Skin of body (tissue), 3 donors: ENCODE measurements at places on chromosomes 11 and 22.
A peak's percentile ranks its signal among the peaks of the same experiment; 100 is the strongest.

DNA sequence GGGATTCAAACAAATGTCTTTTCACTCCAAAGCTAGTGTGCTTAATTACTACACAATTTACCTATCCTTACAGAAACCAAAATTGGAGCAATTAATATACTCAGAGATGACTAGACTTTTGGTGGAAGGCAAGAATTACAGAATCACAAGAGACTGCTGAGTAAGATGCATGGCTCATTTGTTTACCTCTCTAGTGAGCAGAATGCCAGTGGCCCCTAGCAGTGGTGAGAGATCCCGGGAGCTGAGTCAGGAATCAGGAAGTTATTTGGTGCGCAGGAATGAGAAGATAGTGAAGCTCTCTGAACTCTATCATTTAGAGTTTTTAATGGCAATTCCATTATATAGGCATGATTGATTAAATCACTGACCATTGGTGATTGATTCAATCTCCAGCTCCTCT lies 188.9 kb upstream of the SESN3 start:
- no peak for DNase-seq

DNA sequence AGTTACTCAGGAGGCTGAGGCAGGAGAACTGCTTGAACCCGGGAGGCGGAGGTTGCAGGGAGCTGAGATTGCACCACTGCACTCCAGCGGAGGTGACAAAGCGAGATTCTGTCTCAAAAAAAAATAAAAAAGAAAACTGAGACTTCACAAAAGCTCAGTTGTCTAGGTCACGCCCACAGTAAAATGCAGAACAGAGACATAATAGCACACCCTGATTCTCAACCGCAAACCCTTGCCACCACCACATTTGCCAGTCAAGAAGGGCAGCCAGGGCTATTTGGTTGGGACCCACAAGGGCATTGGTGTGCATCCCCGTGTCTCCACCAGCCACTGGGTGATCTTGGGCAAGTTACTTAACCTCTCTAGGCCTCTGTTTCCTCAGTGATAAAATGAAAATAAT lies 25.4 kb downstream of the CREB3L1 start:
- DNase-seq: no peak

DNA sequence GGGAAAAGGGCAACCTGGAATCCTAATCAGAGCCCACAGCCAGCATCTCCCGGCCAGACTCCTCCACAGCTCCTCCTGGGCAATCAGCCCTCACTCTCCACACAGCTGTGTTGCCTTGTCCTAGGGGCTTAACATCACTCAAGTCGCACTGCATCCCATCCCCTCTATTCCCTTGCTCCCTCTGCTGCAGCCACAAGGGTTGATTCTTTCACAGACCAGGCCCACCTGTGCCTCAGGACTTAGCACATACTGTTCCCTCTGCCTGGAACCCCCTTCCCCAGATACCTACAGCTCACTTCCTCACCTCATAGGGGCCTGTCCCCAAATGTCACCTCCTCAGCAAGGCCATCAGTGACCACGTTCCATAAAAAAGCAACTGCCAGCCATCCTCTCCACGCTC lies 18.4 kb downstream of the SPATA19 start:
- no peak for DNase-seq

DNA sequence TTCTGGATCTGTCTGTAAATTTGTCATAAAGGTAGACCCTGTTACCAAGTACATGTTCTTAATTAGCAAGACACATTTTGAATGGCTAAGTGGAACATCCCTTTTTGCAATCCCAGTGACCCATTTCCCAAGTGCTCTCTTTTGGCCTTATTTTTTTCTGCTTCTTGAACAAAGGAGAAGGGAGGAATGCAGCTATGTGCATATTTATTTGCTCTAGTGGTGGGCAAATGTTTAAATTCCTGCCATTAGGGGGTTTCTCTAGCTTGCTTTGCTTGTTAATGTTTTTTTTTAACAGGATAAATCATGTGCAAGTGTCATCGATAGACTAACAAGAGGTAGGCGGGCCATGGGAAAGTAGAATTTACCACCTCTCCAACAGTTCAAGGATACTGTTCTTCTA lies 135.7 kb downstream of the COMMD9 start:
- no peak for DNase-seq

- no peak for DNase-seq
These were observed 115.9 kb upstream of the CCDC179 start for GRCh38 chr11:22976146-22976545.

GRCh38 chr11:86804951-86805350 lies 4.6 kb downstream of the PRSS23 start:
- no peak for DNase-seq

DNA sequence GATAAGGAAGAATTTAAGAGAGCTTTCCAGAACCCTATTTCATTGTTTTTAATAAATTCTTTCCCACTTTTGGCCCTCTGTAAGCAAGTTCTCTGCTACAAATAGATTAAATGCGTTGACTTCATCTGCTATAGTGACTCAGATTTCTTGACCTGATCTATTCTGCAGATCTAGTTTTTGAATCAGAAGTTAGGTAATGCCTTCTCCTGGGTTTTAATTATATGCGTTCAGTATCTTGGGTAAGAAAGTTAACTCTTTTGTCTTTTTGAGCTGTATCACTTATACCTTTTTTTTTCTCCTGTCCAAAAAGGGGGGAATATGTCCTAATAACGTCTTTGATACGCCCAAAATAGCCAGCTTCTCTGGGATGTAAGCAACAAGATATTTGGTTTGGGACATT lies 2.4 kb upstream of the HEPHL1 start:
- DNase-seq: no peak

DNA sequence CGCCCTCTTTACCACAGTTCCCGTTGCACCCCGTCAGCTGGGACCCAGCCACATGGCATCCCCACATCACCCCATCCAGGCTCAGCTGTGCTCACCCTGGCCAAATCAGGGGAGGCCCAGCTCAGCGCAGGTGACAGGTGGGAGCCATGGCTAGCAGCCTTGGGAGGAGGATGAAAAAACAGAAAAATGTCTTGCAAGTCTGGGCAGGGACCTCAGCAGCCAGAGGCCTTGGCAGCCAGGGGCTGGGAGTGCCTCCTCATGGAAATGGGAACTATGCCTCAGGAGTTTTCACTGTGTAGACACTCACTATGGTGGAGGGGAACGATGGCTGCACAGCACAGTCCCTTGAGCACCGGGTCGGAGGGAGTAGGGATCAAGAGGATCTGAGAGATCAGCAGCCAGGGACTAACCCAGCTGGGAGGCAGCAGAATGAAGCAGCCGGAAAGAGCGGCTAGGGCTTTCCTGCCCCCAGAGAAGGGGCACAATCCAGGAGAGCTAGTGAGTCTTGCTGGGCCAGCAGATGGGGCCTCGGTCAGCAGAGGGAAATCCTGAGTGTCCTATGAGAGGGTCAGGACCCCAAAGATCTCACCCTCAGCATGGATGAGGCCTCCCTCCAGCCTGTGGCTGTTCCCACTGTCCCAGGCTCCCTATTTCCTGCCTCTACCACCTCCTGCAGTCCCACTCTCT lies 6.2 kb upstream of the FTH1 start:
- no peak for DNase-seq

GRCh38 chr11:102527684-102528083 lies 2.9 kb downstream of the MMP7 start:
- DNase-seq: no peak

DNA sequence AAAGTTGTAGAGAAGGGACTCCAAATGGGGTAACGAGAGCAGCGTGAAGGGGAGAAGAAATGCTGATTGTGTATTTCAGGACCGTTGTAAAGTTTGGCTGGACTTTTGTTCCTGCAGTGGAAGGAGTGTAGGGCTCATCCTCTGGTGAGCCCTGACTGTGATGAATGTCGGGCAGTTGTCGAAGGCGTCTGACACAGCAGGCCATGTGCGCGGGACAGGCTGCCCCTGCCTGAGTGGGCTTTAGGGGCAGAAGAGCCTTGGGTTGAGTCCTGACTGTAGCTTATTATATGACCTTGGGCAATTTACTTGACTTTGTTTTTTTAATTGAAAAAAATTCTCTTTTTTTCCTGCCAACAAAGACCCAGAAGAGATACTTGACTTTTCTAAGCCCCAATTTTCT lies 3.1 kb downstream of the TRMU start:
- DNase-seq: no peak

- no peak for DNase-seq
These were observed 7.2 kb downstream of the SUN2 start for GRCh38 chr22:38748487-38749136.

DNA sequence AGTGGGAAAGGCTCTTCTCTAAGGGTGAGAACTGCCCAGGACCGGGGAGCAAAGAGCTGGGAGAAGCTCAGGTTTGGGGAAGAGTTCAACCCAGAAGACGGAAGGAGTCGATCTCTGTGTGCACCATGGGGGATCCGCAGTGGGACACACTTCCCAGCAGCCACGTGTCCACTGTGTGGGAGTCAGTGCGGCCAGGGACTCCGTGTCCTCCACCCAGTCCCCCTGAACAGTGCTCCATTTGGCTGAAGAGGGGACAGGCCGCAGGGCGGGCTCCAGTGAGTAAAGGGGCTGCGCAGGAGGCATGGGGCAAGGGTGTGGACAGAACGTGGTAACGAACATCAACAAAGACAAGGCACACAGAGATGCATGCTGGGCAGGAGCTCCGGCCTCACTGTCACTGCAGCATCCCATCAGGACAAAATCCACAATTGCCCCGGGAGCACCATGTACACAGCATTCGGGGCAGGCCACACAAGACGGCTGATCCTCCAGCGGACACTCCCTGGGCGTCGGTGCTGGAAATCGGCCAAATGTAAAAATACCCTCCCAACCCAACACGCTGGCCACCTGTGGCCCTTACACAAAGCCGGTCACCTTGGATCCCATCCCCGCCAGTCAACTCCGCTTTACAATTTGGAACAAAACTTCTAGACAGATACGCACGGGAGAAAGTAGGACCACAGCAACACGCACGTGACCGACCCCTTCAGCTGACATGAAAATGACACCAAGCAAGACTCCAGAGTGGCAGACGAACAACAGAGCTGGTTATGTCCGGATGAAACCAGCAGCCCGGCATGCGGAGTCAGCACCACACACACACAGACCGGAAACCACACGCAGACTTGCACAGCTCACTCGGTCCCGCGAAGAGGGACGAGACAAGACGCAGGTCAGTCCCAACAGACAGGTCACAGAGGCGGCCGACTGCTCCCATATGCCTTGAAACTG lies 366.8 kb downstream of the SHANK2 start:
- DNase-seq: peak; percentile 79

DNA sequence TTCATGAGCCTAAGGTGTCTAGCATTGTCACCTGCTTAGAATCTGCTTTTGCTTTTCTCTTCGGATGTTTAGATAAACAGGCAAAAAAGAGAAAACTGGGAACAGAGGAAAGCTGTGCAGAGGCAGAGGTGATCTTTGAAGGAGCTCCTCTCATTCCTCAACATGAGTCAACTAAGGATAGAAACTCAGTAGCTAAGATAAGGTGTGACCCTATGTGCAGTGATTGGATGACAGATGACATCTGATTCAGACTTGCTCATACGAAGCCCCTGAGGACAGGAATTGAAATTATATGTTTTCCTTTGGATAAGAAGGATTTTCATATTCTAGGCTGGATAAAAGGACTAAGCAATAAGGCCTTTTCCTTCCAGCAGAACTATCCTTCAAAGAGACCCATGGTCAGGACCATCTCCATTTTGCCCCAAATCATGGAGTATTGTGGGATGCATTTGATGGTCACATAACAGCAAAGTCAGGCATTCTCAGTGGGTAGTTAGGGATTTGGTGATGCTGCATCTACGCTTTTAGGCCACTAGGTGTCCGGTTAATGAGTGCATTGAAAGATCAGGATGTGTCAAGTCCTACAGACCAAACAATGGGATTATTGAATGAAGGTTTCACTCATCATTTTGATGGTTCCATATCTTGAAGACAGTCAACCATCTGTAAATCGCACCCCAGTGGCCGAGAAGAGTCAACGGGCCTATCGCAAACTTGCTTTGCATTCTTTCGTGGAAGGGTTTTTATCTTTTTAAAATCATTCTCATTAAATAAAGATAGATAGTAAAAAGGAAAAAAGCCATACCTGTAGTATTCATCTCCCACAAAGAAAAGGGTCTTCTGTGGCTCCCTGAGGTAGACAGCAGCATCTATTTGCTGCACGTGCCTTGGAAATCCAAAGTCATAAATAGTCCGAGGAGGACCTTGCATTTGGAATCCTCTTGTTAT lies 32.2 kb downstream of the MMP20 start:
- no peak for DNase-seq

- peak; percentile 96 for DNase-seq
These were observed 99.9 kb downstream of the MAML2 start for GRCh38 chr11:96242971-96243647.

GRCh38 chr11:407651-408123 lies 7.1 kb downstream of the SIGIRR start:
- DNase-seq: no peak

DNA sequence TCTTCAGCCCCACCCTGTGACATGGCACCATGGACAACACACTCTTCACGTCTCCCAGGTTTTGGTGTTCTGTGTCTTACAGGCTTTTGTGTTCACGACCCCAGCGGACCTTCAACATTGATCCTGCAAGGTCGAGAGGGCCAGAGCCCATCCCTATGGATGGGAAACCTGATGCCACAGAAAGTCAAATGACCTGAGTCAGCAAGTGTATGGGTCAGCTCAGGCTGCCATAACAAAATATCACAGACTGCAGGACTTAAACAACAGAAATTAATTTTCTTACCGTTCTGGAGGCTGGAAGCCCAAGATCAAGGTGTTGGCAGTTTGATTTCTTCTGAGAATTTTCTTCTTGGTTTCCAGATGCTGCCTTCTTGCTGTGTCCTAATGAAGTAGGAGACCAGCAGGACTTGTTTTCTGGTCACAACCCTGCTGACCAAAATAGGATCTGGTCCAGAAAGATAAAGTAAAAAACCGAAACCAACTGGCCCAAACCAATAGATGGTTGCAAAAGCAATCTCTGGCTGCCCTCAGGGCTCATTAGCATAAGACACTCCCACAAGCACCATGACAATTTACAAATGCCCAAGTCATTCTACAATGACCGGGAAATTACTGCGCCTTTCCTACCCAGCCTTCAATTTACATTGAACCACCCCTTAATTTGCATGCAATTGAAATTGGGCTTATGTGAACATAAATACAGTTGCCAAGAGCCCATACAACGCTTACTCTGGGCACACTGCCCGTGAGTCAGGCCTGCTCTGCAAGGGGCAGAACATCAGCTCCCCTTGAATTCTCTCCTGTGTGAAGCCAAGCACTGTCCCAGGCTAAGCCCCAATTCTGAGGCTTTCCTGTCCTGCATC lies 113.9 kb downstream of the RPS6KA4 start:
- DNase-seq: no peak

DNA sequence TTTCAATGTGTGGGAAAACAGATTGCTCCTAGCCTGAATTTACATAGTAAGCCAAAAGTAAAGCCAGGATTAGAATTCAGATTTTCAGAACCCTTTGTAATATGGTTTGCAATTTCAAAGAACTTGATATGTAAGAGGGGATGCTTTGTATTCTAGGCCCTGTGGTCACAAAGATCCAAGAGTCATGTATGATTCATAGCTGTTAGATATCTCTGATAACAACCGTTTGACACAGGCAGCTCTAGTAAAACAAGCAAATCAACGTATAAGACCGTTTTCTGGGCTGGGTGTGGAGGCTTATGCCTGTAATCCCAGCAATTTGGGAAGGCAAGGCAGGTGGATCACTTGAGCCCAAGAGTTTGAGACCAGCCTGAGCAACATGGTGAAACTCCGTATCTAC lies 79.6 kb downstream of the EMSY start:
- DNase-seq: no peak

GRCh38 chr11:60847281-60847680 lies 5.4 kb downstream of the CCDC86 start:
- no peak for DNase-seq

- DNase-seq: peak; percentile 68
These were observed 696 bp downstream of the MRGPRF start for GRCh38 chr11:69012092-69013008.

GRCh38 chr11:8604078-8604723 lies 10.2 kb upstream of the STK33 start:
- peak; percentile 80 for DNase-seq

GRCh38 chr11:99065121-99065520 lies 44.4 kb downstream of the CNTN5 start:
- no peak for DNase-seq
